Adrenal gland (tissue), 19 donors: ENCODE measurements at places on chromosomes 2 and 18. TPM values are rescaled to one million over a fixed set of nuclear protein-coding genes. Genes with fewer than 3 reads are reported as not detected.

RESP18 gene
- polyA plus RNA-seq = not detected

IFIH1 gene
- 7.8 TPM for polyA plus RNA-seq

CD226 gene
- 1.0 TPM for polyA plus RNA-seq

CHST10 gene
- 8.9 TPM for polyA plus RNA-seq

UGT1A8 gene
- polyA plus RNA-seq = 0.05 TPM

SLC30A3 gene
- 1.3 TPM for polyA plus RNA-seq

ATP5F1A gene
- 697 TPM for polyA plus RNA-seq

SCTR gene
- polyA plus RNA-seq = 8.3 TPM

CD8A gene
- 3.5 TPM for polyA plus RNA-seq

STEAP3 gene
- polyA plus RNA-seq = 4.3 TPM

DBI gene
- 239 TPM for polyA plus RNA-seq

OTOS gene
- not detected for polyA plus RNA-seq

NT5C1B gene
- polyA plus RNA-seq = not detected

MARS2 gene
- 2.0 TPM for polyA plus RNA-seq

UPP2 gene
- 0.07 TPM for polyA plus RNA-seq

REG3G gene
- polyA plus RNA-seq = 1.5 TPM

DSG4 gene
- polyA plus RNA-seq = not detected

FHOD3 gene
- 55.3 TPM for polyA plus RNA-seq

PHLPP1 gene
- 13.8 TPM for polyA plus RNA-seq

FAM210A gene
- 15.2 TPM for polyA plus RNA-seq

SATB2 gene
- polyA plus RNA-seq = 6.8 TPM

EIF4E2 gene
- polyA plus RNA-seq = 32.2 TPM

NAT8 gene
- not detected for polyA plus RNA-seq

CDH19 gene
- polyA plus RNA-seq = 6.3 TPM

SPEG gene
- 4.3 TPM for polyA plus RNA-seq

IL36A gene
- not detected for polyA plus RNA-seq

ERFE gene
- polyA plus RNA-seq = not detected

MYL1 gene
- polyA plus RNA-seq = not detected

LBX2 gene
- 0.40 TPM for polyA plus RNA-seq

ALLC gene
- 2.8 TPM for polyA plus RNA-seq

KIAA2012 gene
- polyA plus RNA-seq = 0.16 TPM

VAMP8 gene
- 47.2 TPM for polyA plus RNA-seq

RTP5 gene
- polyA plus RNA-seq = not detected

THSD7B gene
- 0.08 TPM for polyA plus RNA-seq
